CD4-positive, CD25-positive, alpha-beta regulatory T cell (primary cell): ENCODE measurements at places on chromosomes 5 and 9.
A peak's percentile ranks its signal among the peaks of the same experiment; 100 is the strongest.

DNA sequence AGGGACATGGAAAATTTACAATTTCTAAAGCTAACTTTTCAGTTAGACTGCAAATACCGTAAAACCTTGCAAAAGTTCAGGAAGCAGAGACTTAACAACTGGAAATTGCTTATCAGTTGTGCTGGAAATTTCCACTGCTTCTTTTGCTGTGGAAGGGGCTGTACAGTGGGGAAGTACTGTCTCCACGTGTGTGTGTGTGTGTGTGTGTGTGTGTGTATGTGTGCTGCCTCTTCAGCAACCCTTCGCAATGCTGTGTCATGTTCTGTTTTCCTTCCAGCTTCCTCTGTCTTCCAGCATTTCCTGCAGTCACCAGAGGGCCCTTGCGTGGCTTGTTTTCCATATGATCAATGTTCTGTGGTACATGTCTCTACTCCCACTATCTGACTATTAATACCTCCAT, 87.5 kb upstream of the RANBP3L start:
- DNase-seq: no peak
- peaks cover 4% of the 10 kb centered on the region for H3K27me3 ChIP-seq

GRCh38 chr5:58871648-58872242, 288.9 kb downstream of the RAB3C start:
- DNase-seq: peak; percentile 12
- no peaks in the 10 kb centered on the region for H3K4me1 ChIP-seq
- H3K27me3 ChIP-seq: no peaks in the 10 kb centered on the region
- no peaks in the 10 kb centered on the region for H3K36me3 ChIP-seq
- no peak overlapping the region for H3K27ac ChIP-seq

- no peaks in the 10 kb centered on the region for H3K36me3 ChIP-seq
- no peaks in the 10 kb centered on the region for H3K4me1 ChIP-seq
- H3K27me3 ChIP-seq: no peaks in the 10 kb centered on the region
- no peak overlapping the region for H3K4me3 ChIP-seq
- DNase-seq: no peak
Observed at GRCh38 chr9:90600029-90600428, 42.6 kb downstream of the DIRAS2 start.

- DNase-seq: no peak
- no peaks in the 10 kb centered on the region for H3K4me1 ChIP-seq
- H3K4me3 ChIP-seq: no peak overlapping the region
- peaks cover 9% of the 10 kb centered on the region for H3K36me3 ChIP-seq
- no peak overlapping the region for H3K27ac ChIP-seq
- no peaks in the 10 kb centered on the region for H3K27me3 ChIP-seq
Observed at GRCh38 chr9:95249986-95250385, 67.5 kb downstream of the FANCC start.
